Cortex of kidney (tissue), 1 donor: ENCODE measurements at places on chromosomes 5 and 9.

GRCh38 chr9:72977670-72978069 is 24.8 kb upstream of the ALDH1A1 start:
- no peak for DNase-seq

DNA sequence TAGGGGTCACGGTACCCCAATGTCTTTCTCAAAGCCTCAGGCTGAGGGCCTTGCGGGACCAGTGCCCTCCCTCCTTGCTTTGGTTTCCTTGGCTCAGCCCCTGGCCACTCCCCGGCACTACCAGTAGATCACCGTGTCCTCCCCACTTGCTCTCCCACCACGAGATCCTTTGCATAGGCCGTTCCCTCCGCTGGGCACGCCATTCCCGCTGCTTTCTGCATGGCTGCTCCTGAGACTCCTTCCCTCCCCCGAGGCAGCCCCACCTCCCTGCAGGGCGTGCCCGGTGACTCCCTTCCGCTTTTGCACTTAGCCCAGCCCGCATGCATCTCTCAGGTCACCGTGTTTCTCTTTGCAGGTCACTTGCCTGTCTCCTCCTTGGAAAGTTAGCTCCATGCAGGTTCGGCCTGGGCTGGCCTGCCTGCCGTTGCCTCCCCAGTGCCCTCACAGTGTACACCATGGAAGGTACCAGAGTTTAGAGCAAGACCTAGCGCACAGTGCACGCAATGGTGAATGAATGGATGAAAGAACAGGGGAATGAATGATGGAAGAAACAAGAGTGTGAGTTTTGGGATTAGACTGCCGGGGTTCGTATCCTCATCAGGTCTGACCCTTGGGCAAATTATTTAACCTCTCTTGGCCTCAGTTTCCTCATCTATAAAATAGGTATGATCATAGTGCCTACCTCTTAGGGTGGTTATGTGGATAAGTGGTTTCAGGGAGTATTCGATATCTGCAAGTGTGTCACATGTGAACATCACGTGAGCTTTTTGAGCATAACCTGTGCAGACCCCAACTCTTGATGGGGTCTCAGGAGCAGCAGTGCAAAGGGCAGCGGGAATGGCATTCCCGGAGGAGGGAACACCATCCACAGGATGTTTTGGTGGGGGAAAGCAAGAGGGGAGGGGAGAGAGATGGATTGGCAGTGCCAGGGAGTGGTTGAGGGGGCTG is 214.3 kb downstream of the C9orf50 start:
- DNase-seq, result no peak

GRCh38 chr9:95336281-95336680 is 18.8 kb upstream of the FANCC start:
- no peak for DNase-seq

DNA sequence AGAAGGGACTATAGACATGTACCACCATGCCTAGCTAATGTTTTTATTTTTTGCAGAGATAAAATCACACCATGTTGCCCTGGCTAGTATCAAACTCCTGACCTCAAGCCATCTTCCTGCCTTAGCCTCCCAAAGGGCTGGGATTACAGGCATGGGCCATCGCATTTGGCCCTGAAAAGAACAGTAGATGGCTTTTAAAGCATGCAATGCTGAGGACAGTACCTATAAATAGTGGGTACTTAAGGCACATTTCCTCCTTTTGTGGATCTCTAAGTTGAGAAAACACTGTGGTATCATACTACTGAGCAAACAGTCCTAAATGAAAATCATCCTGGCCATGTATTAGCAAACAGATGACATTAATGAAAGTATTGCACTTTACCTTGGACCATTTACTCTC is 119.4 kb downstream of the TTC39B start:
- no peak for DNase-seq

GRCh38 chr9:96031916-96032534 is 156.5 kb downstream of the ERCC6L2 start:
- no peak for DNase-seq
